Activated CD4-positive, alpha-beta T cell treated with anti-CD3 and anti-CD28 coated beads, Interleukin-2, amount 50 U/mL, for 24 hours (primary cell): ENCODE measurements at places on chromosomes 5 and 9.

GRCh38 chr5:173201636-173202265 is 33.3 kb downstream of the NKX2-5 start:
- no peak for DNase-seq

DNA sequence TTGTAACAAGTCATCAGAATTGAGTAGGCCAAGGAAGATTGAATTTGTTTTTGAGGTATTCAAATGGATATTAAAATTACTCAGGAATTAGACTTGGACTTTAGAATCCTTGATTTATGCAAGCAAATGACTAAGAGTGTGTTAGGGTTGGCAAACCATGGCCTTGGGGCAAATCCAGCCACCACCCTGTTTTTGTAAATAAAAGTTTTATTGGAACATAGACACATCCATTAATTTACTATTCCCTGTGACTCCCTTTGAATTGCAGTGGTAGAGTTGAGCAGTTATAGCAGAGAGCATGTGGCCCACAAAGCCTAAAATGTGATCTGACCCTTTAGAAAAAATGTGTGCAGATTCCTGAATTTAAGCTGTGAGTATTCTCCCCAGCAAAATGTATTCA is 115.6 kb downstream of the WDR70 start:
- DNase-seq = no peak

GRCh38 chr9:27572061-27572460 is 1.2 kb downstream of the C9orf72 start:
- no peak for DNase-seq

DNA sequence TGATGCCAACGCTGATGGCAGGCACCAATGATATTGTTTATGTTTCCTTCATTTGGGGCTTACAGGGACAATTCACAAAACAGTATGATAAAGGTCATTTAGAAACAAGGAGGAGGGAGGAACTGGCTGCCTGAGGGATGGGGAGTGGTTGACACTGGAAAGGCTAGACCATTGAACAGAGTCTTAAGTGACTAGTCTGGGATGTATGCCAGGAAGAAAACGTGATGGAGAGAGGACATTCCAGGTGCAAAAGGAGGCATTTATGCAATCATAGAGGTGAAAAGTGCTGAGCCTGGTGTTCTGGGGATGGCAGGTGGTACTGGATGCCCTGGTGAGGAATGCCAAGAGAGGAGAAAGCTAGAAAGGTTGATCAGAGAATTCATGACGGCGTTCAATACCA is 153.4 kb downstream of the ZNF462 start:
- no peak for DNase-seq

DNA sequence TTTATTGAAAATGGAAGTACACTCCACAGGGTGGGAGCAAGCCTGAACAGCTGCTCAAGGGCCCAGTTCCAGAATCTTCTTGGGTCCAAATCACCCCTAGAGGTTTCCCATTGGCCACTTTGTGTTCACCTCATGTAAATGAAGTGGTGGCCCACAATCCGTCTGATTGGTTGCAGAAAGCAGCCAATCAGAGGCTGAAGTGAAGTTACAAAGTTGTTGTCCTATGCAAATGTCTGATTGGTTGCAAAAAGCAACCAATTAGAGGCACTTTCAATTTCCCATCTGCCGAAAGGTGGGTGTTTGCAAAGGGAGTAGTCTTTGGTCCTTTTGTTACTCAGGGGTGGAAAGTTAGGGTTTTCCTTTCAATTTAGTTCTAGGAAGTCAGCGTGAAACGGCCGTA is 8.8 kb downstream of the TMEM171 start:
- DNase-seq = no peak

DNA sequence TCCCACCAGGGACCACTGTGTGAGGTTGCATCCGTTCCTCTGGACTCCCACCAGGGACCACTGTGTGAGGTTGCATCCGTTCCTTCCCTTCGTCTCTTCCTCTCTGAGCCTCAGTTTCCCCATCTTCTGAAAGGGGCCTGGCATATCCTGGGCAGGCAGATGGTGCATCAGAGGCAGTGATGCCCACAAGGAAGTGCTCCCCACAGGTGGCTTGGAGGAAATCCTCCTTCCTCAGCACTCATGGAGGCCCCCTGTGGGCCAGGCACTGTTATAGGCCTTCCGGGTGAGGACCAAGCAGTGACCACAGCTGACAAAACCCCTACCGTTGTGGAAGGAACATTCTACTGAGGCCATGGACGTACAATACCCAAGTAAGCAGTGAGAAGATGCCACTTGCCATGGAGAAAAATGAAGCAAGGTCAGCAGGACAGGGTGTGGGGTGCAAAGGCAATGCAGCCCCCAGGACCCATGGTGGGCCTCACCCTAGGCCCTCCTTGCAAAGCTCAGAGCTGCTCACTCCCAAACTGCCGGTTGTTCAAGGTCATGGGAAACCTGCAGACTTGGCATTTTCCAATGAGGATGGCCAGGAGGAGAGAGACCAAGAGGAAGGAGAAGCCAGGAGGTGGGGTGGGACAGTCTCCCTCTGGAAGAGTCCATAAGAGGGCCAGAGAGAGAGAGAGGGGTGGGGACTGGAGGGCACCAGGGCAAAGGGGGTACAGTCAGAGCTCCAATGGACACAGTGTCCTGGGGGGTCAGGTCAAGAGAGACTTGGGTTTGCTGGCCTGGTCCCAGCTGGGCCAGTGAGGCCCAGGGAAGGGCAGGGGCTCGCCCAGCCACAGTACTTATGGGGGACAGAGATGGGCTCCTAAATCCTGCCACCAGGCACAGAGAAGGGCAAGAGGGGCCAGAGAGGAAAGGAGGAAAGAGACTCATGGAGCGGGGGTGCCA is 51.1 kb downstream of the C9orf50 start:
- no peak for DNase-seq

- no peak for DNase-seq
Measured at GRCh38 chr5:160291467-160291866, 20.9 kb downstream of the CCNJL start.

- no peak for DNase-seq
Measured at GRCh38 chr5:64506567-64507263, 900 bp downstream of the RGS7BP start.

GRCh38 chr5:93658044-93658443 is 75.0 kb downstream of the NR2F1 start:
- no peak for DNase-seq

DNA sequence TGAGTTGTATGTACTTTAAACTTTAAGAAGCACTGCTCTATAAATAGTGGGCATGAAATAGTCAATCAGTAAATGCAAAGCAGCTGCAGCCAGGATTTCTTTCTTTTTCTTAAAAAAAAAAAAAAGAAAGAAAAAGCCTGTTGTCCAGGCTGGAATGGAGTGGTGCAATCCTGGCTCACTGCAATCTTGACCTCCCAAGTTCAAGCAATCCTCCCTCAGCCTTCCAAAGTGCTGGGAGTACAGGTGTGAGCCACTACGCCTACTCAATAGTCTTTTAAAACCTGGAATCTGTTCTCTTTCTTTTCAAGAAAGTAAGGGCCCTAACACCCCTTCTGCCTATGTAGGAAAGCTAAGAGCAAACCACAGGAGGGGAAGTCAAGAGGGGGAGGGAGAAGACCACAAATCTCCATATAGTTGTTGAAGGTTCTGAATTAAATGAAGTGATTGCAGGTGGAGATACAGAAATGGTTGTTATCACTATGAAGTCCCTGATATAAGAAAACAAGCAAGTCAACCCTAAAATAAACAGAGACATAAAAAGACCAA is 20.6 kb upstream of the TPD52L3 start:
- no peak for DNase-seq

GRCh38 chr5:109155625-109156024 is 254.1 kb downstream of the PJA2 start:
- DNase-seq = no peak

DNA sequence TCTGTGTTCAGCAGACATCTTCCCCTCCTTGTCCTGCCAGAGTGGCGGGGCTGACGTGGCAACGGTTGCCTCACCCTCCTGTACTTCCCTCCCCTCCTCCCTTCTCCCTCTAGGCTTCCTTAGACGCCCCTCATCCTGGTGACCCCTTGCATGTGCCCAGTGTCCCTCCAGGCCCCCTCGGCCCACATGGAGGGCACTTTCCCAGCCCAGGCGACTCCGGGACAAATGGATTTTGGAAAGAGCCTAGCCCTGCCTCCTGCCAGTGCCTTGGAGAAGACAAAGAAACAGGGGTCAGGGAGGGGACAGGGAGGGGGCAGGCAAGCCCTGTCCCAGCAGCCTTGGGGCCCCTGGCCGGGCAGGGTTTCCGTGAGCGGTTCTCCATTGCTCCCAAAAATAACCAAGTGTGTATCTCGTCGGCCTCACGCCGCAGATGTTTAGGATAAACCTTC is 38.3 kb upstream of the NEURL1B start:
- DNase-seq = no peak

- no peak for DNase-seq
Measured at GRCh38 chr5:150305095-150305494, 2.4 kb upstream of the ARSI start.

GRCh38 chr5:103305809-103306208 is 47.2 kb downstream of the MACIR start:
- DNase-seq = no peak

DNA sequence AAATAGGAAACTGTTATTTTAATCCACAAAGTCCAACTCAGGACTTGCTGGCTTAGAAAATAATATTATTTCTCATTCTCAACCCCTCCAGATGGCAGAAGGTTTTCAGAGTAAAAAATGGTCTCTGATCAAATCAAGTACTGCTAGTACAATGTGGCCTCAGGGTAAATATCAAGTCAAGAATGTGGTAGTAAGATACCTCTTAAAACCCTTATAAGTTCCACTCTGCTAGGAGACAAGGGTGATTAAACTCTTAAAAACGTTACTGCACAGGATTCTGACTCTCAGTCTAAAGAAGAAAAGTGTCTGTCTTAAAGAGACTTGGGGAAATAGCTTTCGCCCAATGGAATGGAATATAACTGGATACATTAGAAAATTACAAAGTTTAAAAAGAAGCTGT is 120.8 kb upstream of the PDE4D start:
- DNase-seq = no peak

DNA sequence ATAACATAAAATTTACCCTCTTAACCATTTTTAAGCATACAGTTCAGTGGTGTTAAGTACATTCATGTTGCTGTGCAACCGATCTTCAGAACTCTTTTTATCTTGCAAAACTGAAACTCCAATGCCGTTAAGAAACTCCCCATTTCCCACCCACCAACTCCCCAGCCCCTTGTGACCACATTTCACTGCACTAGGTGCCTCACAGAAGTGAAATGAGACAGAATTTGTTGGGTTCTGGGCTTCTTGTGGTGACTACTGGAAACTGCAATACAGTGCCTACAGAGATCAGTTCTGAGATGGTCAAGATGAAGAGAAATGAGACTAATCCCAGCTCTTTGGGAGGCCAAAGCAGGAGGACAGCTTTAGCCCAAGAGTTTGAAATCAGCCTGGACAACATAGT is 202.1 kb upstream of the SLC30A5 start:
- DNase-seq = no peak

DNA sequence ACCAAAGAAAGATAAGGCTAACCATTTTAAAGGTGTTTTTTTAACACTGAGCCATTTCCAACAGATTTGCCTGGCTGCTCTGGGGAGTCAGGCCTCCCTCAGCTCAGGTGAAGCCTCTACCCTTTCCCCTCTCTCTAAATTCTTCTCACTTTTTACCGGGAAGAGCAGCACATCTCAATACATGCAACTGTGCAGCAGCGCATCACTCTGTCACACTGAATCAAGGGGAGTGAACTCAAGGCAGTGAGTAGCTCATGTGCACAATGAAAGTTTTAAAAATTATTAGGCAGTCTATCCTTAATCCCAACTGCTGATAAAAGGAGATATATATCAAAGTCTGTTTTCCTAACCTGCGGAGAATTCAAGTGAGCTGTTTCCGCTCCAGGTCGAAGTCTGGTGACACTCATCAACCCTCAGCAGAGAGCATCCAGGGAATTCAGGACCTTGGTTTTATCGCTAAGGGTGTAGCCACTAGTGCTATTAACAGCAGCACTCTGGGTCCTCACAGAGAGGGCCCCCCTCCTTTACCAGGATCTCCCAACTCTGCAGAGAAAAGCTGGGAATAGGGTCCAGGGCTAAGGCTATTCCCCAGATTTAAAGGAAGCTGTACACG is 1.0 kb downstream of the CEMIP2 start:
- DNase-seq = no peak

DNA sequence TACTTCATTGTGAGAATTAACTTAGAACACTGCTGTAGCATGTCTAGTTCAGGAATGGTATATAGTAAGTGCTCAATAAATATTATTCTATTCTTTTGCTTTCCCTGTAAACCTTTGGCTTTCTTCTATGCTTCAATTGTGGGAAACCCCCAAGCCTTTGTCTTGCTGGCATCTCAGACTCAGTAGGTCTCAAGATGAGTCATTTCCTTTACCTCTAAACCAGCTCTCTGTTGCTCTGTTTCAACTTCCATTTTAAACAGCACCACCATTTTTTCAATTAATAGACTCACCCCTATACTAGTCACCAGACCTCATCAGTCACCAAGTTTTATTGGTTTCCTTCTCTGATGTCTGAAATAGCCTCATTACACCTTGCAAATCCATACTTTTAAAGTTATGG is 43.5 kb downstream of the DMAC1 start:
- no peak for DNase-seq

GRCh38 chr9:34331196-34331595 is 1.8 kb downstream of the NUDT2 start:
- DNase-seq = no peak

GRCh38 chr5:52560366-52560765 is 227.3 kb upstream of the ITGA1 start:
- no peak for DNase-seq
